Epithelial cell of esophagus (primary cell): ENCODE measurements at places on chromosomes 6 and 20.

- peak; percentile 34 for DNase-seq
Measured at GRCh38 chr6:122722746-122723145, 56.8 kb upstream of the FABP7 start.

DNA sequence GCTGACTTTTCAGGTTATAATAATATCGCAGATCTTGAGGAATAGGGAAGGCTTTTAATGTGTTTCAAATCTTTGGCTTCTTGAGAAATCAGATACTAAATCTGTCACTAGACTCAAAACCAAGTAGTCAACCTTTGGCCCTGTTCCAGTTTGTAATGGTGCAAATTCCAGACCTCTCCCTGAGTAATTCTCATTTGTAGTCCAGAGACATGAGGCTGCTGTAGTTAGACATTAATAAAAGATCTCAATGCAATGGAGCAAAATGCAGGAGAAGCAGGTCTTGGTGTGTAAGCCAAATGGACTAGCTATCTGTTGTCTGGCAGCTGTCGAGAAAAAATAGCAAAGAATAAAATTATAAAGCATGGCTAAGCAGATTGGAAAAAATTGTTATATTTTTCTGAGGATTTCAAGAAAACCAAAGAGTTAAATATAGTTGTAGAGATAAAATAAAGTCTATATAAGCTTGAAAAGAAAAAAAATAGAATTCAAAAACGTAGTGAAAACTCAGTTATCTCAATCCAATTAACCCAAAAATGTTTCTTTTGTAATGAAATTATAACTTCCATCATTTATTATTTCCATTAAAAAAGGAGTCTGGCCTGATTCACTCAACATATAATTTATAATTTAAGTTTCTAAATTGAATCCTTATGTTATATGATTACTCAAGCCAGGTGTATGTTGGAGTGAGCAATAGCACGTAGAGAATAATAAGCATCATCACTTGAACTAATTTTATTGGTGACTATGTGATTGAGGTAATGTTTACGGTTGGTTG is 161.5 kb upstream of the ADGRB3 start:
- no peak for DNase-seq

GRCh38 chr20:19893356-19893755 is 123.8 kb upstream of the NAA20 start:
- no peak for DNase-seq

- DNase-seq = peak; percentile 55
Measured at GRCh38 chr6:140276719-140277118, 902.3 kb upstream of the CITED2 start.

GRCh38 chr6:21808045-21808470 is 214.5 kb downstream of the SOX4 start:
- peak; percentile 30 for DNase-seq

- peak; percentile 25 for DNase-seq
Measured at GRCh38 chr20:36128463-36129159, 25.9 kb upstream of the EPB41L1 start.

DNA sequence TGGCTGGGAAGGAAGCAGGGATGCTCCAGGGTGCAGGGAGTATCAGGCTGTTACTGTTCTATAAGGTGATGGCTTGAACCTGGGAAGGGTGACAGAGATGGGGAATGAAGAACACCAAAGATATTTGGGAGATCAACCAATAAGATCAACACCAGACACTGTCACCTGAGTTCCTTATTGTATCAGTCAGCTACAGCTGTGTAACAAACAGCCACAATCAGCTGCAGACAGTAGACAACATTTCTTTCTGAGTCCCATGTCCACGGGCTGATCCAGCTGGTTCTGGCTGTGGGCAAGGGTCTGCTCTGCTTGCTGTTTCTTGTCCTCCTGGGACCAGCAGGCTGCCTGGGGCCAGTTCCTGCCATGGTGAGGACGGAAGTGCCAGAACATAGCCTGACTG is 31.3 kb upstream of the SLCO4A1 start:
- no peak for DNase-seq

DNA sequence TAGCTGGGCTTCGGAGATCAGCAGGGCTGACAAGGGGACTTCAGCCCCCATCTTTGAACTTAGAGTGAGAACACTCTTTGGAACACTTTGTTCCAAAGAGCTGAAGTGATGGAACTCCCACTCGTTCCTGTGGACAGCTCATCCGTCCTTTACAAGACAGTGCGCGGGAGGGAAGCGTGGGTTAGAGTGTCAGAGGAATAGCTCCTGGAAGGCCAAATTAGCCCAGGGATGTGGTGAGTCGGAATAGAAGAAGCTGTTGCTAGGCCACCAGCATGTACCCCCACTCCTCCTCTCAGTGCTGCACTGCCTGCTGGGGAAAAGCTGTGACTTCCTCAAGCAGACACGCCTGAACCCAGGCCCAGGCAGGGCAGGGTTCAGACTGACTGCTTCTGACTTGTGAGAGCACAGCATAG is 1.7 kb downstream of the SDCBP2 start:
- DNase-seq = peak; percentile 53

- DNase-seq = no peak
Measured at GRCh38 chr20:50460115-50460607, 50.0 kb upstream of the PTPN1 start.

- no peak for DNase-seq
Measured at GRCh38 chr6:33978412-33979150, 167.3 kb downstream of the GRM4 start.

DNA sequence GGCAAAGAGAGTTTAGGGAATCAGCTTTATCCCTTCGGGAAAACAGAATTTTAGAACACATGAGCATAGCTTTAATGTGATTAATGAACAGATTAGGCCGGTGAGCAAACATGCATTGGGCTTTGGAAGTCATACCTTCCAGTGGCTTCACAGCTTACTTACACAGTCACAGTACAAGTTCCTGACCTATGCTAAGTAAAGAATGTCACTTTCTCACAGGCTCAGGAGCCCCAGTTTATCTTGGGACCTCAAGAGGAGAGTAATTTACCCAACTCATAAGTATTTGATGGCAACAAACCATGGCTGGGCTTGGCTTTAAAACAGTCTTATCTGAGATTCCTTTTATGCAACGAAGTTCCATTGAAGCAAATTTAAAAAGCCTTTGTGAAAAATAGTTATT is 195.9 kb downstream of the AKAP7 start:
- DNase-seq = no peak
